ENCODE measurements at places on chromosomes 6 and 20.

DNA sequence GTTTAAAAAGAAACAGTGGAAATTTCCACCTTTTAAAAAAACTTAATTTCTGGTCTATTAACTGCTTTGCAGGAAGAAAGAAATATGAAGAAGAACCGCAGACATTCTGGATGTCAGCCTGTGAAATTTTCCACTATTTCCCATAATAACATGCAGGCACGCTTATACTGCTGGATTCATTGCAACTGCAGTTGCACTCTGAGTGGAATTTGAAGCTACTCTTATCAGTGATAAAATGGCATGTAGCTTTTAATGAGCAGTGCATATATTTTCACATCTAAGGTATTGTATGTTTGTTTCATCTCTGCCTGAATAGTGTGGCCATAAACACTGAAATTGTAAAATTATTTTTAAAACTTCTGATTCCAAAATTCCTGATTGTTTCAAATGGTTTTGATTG, 28.2 kb downstream of the NCOA3 start:
- DNase-seq, result no peak

- DNase-seq, result no peak
Measured at GRCh38 chr6:25956226-25956625, 6.4 kb upstream of the TRIM38 start.

DNA sequence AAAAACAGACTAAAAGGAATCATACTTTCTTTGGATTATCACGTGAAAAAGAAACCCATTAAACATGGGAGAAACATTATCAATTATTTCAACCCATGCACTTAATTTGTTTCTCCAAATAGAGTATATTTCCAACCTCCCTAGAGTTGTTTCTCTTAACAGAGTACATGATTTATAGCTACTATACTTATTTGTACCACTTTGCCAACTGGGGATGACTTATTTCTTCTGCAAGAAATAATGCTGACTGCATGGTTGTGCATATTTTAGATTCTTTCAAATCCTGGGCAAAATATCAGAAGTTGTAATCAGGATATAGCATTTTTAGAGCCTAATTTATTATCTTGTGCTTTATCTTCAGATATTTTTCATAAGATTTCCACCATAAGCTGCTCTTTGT, 629.1 kb upstream of the EYS start:
- no peak for DNase-seq

- DNase-seq, result no peak
Measured at GRCh38 chr6:91042656-91043055, 455.8 kb upstream of the MAP3K7 start.

- no peak for DNase-seq
Measured at GRCh38 chr6:38801305-38801704, 86.2 kb downstream of the DNAH8 start.

DNA sequence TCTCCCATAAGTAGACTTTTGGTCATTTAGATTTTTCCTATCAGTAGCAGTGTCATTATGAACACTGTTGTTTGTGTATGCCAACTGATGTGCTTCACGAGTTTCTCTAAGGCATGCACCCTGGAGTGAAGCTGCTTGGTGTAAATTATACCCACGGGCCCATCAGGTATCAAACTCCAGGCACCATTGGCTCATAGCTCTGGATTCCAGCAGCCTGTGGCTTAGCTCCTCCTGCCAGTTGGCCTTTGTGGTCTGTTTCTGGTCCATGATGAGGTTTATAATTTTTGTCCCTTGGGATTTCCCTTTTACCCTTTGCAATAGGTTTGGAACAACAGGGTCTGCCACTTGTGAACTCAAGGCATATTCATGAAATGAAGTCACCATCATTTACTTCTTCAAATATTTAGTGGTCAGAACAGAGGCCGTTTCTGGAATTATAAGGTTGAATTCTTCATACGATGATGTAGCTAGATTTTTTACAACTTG, 350.5 kb downstream of the PRL start:
- no peak for DNase-seq

DNA sequence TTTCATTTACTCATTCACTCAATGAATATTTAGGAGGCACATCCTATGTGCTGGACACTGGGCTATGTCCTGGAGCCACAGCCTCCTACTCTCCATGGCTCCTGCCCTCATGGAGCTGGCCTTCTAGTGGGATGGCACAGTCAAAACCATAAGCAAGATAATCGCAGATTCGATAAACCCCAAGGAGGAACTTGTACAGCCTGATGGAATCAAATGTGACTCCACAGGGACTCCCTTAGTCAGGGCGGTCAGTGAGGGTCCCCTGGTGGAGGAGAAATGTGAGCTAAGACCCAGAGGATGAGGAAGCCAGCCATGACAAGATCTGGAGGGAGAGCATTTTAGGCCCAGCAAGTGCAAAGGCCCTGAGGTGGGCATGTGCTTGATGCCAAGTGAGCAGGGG, 211.9 kb downstream of the PREX1 start:
- no peak for DNase-seq

GRCh38 chr6:87115402-87116135, 20.7 kb upstream of the CGA start:
- no peak for DNase-seq

DNA sequence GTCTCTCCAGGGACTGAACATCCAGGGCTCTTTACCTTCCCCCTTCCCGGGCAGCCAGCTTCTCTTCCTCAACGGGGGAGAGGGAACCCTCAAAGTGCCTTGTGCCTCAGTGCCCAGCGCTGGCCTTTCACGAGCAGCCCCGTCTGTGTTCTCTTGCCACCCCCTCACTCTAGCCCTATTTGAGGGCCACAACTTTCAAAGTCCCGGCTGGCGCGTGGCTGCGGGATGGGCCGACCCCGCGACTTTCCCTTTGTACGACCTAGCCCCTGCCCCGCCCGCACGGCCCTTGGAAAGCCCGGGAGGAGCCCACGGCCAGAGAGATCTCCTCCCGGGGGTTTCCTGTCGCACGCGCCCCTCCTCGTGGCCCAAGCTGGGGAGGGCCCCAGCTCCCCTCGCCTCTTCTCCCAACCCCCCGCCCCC, 559 bp downstream of the SCRT2 start:
- no peak for DNase-seq

GRCh38 chr6:33967265-33967767, 163.5 kb upstream of the MLN start:
- no peak for DNase-seq

- DNase-seq, result peak; percentile 46
Measured at GRCh38 chr20:25372584-25373336, 17.9 kb downstream of the ABHD12 start.

GRCh38 chr6:43869792-43870659, 100.0 kb downstream of the VEGFA start:
- DNase-seq, result no peak

- DNase-seq, result no peak
Measured at GRCh38 chr6:56899311-56899710, 55.6 kb upstream of the BEND6 start.

DNA sequence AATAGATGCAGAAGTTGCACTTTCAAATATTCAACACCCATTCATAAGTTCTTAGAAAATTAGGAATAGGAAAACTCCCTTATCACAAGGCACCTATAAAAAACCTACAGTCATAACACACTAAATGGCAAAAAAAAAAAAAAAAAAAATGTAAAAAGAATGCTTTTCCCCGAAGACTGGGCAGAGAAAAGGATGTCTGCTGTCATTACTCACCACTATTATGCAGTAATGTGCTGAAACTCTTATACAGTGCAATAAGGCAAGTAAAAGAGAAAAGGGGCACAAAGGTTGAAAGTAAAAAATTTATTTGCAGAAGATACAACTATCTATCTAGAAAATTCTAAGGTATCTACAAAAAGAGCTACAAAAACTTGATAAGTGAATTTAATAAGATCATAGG, 607.8 kb upstream of the ARID1B start:
- no peak for DNase-seq

DNA sequence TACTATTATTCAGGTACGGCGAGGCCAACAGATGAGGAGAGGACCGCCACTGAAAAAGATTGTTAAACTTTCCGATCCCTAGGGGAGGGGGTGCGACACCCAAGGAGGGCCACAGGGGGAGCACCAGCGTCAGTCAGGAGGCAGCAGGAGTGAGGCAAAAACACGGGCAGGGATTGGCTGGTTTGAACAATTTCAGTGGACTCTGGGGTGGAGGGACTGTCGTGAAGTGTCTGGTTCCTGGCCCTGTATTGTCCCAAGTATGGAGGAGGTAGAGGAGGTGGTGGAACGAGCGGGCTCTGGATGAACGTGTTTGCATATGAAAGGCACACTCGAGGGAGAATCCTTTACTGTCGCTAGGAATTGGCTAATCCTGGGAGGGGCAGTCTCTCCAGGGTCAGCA, 32.5 kb upstream of the MCUR1 start:
- DNase-seq, result no peak

- peak; percentile 11 for DNase-seq
Measured at GRCh38 chr6:7721649-7722048, 4.2 kb upstream of the BMP6 start.

- DNase-seq, result no peak
Measured at GRCh38 chr6:69624944-69625343, 171.9 kb downstream of the LMBRD1 start.

DNA sequence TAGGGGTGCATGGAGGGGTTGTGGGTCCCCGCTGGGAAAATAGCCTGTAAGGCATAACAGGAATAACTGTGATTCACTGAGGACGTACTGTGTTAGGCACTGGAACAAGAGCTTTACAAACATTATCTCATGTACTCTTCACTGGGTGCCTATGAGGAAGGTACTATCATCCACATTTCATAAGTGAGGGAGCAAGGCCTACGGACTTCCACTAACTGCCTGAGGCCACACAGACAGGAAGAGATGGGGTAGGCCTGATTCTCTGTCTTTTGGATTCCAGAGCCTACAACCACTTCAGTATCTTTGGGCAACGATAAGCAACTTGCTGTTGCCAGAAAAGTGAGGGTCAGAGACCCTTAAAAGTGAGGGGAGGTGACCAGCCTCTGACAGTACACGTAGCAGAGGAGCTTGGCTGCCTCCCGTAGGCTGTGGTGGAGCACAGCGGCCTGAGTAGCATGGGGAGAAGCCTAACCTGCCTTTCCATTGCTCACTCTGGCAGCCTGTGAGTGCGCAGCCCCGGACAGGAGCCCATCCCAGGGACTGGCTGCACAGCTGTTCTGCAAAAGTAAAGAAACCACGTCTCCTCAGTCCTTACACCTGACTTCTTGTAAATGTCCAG, 30.4 kb downstream of the PSMB1 start:
- DNase-seq, result peak; percentile 11

DNA sequence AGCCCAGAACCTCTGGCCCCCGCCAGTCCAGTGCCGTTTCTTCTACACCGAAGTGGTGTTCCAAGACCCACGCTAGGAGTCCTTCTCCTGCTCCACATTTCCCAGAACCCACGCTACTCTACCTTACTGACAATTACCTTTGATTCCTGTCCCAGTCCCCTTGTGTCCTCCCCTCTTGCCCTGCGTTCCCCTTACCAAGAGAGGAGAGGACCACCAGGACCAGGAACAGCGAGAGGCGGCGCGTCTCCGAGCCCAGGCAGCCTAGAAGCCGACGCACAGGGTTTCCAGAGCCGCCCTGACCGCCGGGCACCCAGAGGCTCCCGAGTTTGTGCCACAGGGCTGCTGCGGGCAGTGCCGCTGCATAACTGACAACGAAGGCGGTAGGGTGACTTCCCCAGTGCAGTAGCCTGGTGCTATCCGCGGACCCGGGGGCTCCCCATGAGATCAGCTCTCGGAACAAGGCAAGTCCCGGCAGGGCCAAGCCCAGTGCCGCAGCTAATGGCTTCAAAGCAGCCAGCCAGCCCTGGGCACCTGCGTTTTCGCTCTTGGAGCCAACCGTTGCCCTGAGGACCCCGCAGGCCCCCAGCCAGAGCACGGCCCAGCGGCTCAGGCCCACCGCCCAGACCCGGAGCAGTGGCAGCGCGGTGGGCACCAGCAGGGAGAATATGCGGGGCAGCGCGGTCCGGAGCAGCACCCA, 512 bp downstream of the TAP1 start:
- peak; percentile 46 for DNase-seq
